ENCODE measurements at places on chromosomes 6 and 20.

DNA sequence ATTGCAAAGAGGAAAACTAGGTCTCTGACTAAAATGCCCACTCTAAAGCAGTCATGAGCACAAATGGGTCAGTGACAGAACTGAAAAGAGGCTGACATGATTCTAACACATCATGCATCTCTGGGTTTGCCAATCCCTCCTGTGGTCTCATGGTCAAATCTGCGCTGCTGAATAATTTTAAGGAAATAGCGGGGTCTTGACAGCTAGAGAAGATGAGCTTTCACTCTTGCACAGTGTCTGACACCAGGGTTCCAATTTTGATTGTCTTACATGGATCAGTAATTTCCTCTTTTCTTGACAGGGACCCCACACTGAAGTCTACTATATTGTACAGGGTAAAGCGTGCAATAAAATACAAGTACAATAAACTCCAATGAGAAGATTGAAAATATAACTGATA, 236.8 kb upstream of the CNR1 start:
- DNase-seq: no peak

GRCh38 chr6:157669747-157670216, 153.3 kb upstream of the SNX9 start:
- DNase-seq: peak; percentile 84

- no peak for DNase-seq
Observed at GRCh38 chr6:10382322-10382721, 32.6 kb downstream of the TFAP2A start.

DNA sequence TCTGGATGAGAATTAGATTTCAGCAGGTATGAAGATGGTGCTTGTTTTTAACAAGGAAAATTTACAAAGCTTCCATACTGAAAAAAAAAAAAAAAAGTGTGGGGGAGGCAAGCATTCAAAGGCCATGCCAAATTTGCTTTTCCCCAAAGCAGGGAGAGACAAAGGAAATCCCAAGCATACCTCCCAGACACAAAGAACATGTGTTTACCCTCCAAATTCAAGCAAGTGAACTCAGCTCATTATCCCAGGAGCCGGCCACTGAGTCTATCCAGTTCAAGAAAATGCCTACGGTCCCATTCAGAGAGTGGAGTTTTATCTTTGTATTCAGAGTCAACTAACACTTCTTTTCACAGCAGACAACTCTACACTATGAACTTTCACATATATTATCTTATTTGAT, 102.7 kb upstream of the ID4 start:
- DNase-seq: no peak

DNA sequence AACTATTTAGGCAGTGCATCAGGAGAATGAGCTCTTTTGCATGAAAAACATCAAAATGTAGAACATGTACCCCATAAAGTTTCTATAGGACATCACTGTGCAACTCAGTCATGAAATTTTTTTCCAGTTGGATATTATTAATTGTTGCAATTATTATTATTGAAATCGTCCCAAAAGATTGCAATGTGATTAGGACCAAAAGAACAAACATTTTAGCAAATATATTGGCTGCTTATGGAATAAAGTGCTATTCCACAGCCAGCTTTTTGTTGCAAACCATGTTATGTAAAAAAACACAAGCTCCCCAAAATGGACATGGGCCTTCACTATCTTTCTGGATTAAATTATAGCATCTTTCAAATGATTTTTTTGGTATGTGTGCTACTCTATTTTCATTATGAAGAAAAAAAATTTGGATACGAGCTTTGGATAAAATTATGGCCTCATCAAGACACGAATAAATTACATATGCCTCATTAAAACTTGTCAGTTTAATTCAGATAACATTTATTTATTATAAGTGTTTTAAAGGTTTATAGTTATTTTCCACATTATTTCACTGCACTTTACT, 262.7 kb upstream of the TCF21 start:
- DNase-seq: no peak

- no peak for DNase-seq
Observed at GRCh38 chr6:106025655-106026054, 60.5 kb upstream of the PRDM1 start.

DNA sequence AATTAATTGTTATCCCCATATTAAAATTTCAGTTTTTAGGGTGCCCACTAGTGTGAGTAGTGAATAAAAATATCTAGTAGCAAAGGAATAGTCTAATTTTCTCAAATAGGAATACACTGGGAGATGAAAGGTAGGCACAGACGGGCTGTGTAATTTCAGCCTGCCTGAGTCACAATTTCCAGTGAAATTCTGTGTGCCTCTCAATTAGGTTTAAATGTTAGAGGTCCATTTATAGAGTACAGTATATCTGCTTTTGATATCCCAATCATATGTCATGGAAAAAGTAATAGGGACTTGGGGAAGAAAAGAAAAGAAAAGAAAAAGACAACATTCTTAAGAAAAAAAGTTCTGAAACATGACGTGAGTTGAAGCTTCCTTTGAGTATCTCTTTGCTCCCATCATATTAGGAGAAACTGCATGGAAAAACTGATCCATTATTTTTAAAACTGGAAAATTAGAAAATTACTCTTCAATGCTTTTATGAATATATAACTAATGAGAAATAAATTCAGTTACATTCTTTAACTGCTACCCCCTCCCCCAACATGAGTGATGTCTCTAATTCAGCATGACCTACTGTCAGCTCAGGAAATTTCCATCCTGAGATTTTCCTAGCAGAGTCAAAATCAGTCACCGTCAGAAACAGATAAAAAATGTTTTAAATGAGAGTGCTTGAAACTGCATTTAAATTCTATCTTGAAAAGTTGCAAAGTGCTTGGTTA, 473.8 kb upstream of the HSF2 start:
- no peak for DNase-seq

GRCh38 chr20:51608061-51608460, 65.5 kb upstream of the NFATC2 start:
- no peak for DNase-seq

DNA sequence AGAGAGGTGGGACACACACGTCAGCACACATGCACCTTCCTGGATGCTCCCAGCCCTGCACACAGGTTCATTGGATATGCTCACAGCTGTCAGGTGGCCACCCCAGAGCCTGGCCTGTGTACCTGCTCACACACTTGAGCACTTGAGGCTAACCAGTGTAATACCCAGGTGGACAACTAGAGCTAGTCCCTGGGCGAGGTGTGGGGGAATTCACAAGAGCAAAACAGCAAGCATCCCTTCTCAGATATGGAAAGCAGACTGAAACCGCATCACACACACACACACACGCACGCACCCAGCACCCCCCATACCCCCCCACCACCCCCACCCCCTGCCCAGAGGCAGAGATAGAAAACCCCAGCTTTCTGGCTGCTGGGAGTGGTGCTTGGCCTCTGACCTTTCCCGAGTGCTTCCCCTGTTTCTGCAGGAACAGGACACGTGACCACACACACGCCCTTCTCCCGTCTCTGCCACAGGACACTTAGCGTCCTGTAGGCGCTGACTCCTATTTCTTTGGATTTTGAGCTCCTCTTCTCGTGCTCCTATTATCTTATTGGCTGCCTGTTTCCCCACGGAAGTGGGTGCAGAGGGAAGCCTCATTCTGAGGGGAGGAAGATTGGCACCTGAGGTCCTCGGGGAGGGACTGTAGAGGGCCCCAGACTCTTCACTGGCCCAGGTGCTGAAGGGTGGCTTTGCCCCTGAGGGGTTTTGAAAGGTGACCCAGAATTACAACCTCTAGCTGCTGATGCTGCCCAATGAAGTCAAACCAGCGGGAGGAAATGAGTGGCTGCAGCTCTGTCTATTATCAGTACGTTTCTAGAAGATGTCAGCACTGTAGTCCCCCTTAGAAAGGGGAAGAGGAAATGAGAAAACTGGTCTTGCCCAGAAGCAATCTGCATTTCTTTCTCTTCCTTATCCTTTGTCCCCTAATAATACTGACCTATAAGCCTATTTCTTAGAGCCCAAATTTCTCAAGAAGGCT, 65.8 kb downstream of the SYTL3 start:
- DNase-seq: no peak

- DNase-seq: no peak
Observed at GRCh38 chr6:170034294-170034693, 256.6 kb downstream of the DLL1 start.

DNA sequence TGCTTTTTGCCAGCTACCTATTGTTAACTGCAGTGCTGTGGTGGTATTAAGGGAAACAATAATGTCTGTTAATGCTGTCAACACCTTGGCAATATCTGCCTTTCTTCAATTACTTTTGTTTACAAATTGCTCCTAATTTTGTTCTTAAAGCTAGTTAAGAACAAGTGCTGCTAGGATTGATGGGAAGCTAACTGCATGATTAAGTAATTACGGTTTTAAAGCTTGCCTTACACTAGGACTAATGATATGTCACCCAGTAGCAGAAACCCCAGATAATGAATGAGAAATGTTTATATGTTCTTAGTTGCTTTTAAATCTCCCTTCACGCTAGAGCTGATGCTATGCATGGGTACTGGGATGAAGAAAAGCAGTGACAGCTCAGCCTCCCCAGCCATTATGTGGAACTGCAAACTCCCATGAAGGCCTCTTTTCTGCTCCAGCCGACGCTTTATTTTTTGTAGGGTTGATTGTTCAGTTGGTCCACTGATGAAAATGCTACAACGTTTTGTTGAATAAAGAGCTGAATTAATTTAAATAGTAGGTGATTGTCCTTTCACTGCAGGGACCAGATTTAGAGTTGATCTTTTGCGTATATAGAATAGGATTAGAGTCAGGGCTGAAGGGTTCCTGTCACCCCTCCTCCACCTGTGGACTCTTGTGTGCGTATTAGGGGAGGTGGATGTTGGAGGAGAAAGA, 610.5 kb downstream of the TFAP2B start:
- no peak for DNase-seq

- no peak for DNase-seq
Observed at GRCh38 chr6:25558155-25558817, 93.7 kb upstream of the SCGN start.

DNA sequence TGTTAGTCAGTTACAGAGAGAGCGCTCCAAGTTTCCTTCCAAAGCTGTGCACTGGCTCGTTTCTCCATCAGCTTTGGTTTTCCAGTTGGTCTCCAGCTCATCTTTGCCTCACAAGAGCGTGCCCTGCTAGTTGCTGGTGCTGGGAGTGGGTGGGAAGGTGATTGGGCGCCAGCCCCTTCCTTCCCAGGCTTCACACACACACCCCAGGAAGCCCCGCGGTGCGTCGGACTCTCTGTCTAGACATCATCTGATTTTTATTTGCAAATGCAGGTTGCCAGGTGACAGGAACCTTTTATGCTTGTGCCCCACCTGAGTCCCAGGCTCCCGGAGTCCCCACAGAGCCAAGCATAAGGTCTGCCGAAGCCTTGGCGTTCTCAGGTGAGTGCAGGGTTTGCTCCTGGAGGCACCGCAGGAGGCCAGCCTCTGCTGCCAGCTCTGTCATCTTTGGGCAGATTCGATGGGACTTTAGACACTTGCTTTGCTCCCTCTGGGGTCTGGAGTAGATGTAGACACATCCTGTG, 7.1 kb downstream of the IRF4 start:
- DNase-seq: no peak

DNA sequence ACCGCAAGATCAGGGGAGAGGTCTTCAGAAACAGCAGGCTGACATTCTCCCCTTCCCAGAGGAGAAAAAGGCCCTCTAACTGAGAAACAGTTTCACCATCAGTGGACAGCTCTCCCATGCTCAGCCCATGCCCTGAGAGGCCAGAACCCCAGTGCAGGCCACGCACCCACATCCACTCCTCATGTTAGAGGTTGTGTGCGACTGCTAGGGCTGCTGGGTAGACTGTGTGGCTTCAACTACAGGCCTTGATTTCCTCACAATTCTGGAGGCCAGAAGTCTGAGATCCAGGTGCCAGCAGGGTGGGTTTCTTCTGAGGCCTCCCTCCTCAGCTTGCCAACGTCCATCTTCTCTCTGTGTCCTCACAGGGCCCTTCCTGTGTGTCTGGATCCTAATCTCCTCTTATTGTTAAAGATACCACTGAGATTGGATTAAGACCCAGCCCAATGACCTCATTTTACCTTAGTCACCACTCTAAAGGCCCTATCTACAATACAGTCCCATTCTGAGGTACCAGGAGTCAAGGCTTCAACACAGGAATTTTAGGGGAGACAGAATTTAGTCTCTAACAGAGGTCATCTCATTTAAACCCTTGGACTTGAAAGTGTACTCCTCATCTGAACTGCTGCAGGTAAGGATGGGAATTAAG, 67.7 kb upstream of the CD93 start:
- DNase-seq: no peak

- no peak for DNase-seq
Observed at GRCh38 chr6:113381959-113382358, 475.2 kb upstream of the MARCKS start.

GRCh38 chr6:43515808-43516207, 918 bp downstream of the YIPF3 start:
- no peak for DNase-seq

GRCh38 chr6:117270055-117270842, 4.9 kb downstream of the VGLL2 start:
- peak; percentile 44 for DNase-seq

GRCh38 chr20:23614163-23614562, 8.4 kb upstream of the CST9 start:
- DNase-seq: no peak

- no peak for DNase-seq
Observed at GRCh38 chr6:134870677-134871498, 79.0 kb downstream of the ALDH8A1 start.

DNA sequence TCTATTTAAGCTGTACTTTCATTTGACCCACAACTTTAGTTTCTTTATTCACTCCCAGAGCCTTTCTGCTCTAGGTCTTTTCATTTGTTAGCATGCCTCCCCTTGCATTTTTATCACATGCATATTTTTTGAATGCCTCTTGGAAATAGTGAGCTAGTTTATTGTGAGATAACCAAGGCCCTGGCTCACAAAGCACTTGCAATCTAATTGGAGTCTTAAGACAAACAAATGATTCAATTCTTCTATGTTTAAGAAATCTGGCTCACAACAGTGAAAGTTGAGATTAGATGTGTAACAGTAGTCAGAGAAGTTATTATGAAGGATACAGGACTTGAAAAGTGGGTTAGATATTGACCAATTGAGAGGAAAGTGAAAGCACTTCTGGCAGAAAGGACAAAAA, 173.4 kb downstream of the MOXD1 start:
- no peak for DNase-seq

DNA sequence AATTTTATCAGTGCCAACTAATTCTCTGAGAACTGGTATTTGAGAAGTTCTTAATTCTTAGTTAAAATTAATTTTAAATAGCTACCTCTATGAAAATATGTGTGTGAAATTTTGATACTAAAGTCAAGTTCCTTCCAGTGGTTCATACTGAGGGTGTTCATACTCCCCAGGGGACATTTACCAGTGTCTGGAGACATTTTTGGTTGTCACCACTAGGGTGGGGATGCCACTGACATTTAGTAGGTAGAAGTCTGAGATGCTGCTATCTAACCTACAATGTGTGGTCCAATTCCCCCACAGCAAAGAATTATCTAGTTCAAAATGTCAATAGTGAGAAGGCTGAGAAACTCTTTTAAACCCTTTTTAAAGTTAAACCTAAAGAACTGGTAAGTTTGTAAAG, 463.8 kb downstream of the ADGRB3 start:
- DNase-seq: no peak

DNA sequence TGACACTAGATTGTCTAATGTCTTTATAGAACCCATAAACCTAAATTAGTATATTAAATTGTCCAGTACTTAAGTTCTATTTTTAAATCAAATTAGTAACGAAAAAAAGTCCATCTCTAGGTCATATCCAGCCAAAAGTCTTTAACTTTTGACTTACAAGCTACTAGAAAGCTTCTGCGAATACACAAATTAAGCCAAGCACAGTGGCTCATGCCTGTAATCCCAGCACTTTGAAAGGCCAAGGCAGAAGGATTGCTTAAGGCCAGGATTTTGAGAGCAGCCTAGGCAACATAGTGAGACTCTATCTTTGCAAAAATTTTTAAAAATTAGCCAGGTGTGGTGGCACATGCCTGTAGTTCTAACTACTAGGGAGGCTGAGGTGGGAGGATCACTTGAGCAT, 420.4 kb upstream of the PLCB4 start:
- DNase-seq: no peak
